KBM-7 (cell line): ENCODE measurements at places on chromosomes 5 and 9.

- DNase-seq: no peak
These were observed 32.0 kb downstream of the SEMA5A start for GRCh38 chr5:9513827-9514226.

DNA sequence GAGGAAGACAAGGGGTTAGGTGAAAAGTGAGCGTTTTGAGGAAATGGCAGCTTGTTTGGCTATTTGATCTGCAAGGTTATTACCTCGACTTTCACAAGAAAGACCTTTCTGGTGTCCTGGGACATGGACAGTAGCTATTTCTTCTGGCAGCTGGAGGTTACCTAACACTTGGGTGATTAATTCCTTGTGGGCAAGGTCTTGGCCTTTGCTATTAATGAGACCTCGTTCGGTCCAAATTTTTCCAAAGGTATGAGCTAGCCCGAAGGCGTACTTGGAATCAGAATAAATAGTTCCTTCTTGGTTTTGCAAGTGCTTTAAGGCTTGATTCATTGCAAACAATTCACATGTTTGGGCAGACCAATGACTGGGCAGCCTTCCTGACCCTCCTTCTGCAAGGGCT, 4.9 kb downstream of the GTF3C5 start:
- DNase-seq: no peak

- DNase-seq: no peak
These were observed 171.0 kb downstream of the COL23A1 start for GRCh38 chr5:178419196-178419595.

GRCh38 chr9:87516222-87516925, 18.7 kb downstream of the DAPK1 start:
- peak; percentile 80 for DNase-seq

- no peak for DNase-seq
These were observed 207.2 kb upstream of the RFX3 start for GRCh38 chr9:3733039-3733408.

- DNase-seq: no peak
These were observed 19.7 kb upstream of the ASTN2 start for GRCh38 chr9:117434566-117434965.

- no peak for DNase-seq
These were observed 283.4 kb upstream of the GRAMD2B start for GRCh38 chr5:126139773-126140172.

DNA sequence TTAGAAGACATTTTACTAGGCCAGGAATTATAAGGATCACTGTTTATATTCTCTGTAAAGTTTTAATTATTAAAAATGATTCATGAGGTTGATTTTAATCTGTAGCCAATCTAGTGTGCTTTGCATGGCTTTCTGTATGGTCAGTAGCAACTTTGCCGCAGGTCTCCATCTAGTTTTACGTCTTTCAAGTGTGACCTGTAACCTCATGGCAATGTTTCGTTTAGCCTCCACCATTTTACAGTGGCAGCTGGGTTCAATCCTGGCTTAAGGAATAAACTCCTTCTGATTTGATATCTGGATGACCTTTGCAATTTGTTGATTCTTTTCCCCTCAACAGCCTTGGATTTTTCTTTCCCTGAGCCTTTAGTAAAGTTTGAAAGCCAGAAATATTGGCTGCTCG, 434.5 kb upstream of the CDH9 start:
- no peak for DNase-seq

DNA sequence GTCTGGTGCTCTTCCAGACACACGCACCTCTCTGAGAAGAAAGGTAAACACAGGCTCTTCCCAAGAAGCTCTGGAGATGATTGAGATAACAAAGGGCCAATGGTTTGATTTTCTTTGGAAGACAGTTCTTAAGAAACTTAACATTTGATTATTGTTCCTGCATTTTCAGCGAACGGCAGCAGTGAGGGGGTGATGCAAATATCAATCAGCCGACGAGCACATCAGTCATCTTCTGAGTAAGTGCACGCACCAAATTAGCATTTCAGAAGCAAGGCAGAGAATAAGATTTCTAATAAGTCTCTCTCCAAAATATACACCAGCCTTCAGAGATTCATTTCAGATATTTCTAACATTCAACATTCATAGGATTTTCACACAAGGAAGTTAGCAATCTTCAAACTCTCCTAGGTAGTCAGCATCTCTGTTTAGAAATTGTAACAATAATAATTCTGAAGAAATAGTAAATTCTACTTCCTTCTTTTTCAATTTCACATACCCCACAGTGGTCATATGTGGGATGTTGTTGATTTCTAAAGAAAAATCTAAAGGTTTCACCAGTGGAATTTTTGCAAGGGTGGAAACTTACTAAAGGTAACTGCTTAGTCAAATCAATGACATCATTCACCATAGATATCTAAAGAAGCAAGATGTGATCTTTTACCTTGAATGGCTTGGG, 250.3 kb downstream of the SEC61B start:
- no peak for DNase-seq

- no peak for DNase-seq
These were observed 31.0 kb downstream of the MTREX start for GRCh38 chr5:55338810-55339243.

- no peak for DNase-seq
These were observed 5.5 kb upstream of the JADE2 start for GRCh38 chr5:134519989-134520388.

DNA sequence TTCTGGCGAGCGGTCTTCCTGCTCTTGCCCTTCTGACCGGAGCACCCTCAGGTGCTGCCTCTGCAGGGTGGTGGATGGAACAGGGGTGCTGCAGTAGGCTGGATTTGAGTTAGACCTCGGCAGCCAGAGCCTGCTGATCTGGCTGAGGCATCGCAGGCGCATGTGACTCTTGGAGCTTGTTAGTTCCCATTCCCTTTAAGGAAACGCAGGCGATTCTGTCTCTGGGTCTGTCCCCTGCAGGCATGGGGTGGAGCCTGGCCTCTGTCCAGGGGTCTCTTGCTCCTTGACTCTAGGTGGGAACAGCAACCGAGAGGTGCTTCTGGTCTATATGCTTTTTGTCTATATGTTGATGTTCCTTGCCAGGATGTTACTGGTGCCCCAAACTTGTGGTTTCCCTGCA, 3.1 kb downstream of the WNK2 start:
- no peak for DNase-seq

DNA sequence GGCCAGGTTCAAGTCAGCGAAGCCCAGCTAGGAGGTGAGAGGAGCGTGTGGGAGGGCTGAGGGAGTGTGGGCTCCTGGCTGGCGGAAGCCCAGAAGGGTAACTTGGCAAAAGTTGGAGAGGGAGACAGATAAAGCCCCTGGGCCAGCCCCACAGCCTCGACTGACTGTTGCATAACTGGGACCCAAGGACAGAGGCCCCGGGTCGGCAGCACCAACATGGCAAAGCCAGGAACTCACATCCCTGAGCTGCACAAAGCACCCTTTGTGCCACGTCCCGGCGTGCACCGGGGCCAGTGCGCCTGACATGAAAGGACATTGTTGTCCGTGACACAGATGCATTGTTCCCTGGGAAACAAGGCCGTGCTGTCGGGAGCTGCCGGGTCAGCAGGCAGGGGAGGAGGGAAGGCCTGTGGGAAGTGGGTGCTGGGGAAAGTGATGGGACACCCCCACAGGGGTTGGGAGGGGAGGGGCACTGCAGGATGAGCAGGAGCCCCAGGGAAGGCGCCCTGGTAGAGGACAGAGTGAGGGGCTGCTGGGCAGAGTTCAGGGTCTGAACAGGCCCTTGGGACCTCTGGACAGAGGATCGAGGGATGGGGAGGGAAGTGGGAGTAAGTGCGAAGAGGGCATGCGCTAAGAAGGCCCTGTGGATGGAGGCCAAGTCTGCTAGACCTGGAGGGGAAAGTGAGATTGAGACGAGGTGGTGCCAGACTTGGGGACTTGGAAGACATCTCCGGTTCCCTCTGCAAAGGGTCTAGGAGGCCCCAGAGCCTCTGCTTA, 13.0 kb upstream of the DPM2 start:
- no peak for DNase-seq

DNA sequence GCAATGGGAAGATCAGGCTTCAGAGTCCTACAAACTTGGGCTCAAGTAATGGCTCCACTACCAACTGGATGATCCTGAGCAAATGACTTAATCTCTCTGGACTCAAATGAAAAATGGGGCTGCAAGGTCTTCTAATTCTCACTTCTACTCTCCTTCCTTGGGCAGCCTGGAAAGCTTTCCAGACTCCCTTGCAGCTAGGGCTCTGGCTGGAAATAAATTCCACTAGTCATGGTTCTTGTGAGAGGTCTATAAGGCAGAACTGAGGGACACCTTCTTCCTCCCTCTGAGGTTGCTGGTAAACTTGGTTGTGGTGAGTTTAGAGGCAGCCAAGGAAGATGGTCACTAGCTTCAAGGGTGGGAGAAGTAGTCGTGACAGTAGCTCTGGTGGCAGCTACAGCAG, 18.6 kb downstream of the DCANP1 start:
- no peak for DNase-seq

DNA sequence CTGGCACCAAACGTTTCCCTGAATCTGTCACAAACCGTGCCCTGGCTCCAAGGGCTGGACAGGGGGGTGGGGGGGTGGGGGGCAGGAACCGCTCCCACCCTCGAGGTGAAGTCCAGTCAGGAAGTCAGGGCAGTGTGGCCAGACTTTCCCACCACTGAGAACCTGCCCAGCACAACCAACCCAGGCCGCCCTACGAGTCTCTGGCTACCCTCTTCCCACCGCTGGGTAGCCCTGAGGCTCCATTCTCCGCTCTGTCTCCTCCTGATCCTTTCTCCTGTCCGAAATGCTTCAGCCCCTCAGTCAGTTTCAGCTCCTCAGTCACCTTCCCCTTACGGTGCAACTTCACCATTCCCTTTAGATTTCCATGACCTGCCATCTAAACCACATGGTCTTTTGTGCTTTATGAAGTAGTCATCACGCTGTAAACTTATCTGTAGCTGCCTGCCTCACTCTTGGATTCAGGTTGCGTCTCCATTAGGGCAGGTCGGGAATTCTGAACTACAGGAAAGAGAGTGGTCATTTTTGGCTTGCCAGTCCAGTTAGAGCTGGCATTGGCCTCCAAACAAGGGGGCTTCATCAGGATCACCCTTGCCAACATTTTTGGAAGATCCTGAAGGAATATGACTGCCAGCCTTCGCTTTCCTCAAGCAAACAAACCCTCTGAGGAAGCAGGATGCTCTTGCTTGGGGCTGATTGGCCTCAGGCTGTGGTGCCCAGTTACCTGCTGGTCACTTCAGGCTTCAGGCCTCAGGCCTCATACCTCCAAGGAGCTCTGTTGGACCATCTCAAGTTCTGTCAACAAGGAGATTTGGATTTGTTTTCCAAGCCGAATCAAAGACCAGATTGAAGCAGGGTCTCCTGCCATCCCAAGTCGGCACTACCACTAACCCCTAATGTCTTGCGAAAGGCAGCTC, 794 bp upstream of the DCAF12 start:
- DNase-seq: no peak

GRCh38 chr5:132765311-132766019, 11.6 kb downstream of the SEPTIN8 start:
- no peak for DNase-seq

GRCh38 chr5:146772881-146773466, 105.6 kb downstream of the PPP2R2B start:
- no peak for DNase-seq

- no peak for DNase-seq
These were observed 192.9 kb upstream of the RIOK2 start for GRCh38 chr5:97375959-97376358.

- peak; percentile 36 for DNase-seq
These were observed 132.3 kb upstream of the ZNF608 start for GRCh38 chr5:124878583-124879342.

- DNase-seq: no peak
These were observed 53.7 kb upstream of the CTNNA1 start for GRCh38 chr5:138699482-138699881.

DNA sequence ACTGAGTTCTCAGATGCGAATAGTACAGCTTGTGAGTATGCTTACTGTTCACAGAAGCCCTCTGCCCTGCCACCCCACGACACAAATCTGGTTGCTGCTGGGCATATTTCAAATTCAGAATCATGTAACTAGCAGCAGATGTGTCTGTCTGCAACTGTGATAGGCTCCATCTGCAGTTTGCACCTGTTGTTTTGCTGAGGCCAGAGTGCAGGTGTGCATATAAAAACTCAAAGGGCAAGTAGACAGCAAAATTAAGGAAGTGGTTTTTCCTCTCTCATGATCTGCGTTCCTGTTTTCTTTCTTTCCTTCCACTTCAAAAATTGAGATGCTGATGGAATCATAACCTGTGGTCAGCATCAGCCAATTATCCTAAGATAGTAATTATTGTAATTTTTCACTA, 1000.5 kb downstream of the PTPRD start:
- DNase-seq: peak; percentile 11

GRCh38 chr5:43422143-43422542, 10.0 kb upstream of the CCL28 start:
- DNase-seq: no peak

GRCh38 chr5:115180165-115180709, 10.5 kb upstream of the TRIM36 start:
- peak; percentile 58 for DNase-seq

GRCh38 chr5:156331181-156331580, 4.2 kb downstream of the SGCD start:
- DNase-seq: no peak

- DNase-seq: no peak
These were observed 78.0 kb downstream of the PTPRD start for GRCh38 chr9:10534850-10535249.

DNA sequence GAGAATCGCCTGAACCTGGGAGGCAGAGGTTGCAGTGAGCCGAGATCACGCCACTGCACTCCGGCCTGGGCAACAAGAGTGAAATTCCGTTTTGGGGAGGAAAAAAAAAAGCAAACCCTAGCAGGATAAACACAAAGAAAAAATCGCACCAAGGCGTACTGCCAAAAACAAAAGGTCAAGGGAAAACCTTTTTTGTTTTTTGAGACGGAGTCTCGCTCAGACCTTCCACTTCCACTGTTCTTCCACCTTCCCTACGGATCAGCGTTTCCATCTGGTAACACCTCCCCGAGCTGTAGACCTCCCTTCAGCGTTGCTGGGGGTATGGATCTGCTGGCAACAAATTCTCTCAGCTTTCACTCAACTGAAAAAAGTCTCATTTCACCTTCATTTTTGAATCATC, 20.1 kb upstream of the FCN2 start:
- no peak for DNase-seq

DNA sequence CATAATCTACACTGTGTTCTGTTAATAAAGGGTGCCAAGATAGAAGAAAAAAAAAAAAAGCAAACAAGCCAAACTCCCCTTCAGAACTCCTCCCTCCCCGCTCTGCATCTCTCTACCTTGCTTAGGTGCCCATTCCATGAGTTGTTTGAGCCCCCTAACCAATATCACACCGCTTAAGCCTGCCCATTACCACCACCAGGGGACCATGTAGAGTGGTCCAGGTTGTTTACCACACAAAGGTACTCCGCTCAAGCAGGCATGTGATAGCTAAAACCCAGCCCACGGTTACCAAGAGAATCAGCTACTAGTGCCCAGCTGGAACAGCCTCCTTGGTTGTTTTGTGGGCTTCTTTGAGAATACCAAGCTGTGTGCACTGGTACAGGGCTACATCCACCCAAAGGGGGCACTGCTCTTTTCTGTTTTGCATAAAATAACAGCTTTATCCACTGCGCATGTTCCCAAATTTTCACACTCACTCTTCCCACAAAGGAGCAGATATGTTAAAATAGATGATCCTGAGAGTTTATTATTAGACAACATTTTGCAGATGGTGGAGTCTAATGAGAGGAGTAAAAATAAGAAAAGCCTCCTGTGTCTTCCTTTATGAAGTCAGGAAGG, 304.1 kb downstream of the DEPDC1B start:
- DNase-seq: no peak
